ENCODE measurements at places on chromosomes 12 and 14.

- DNase-seq, result peak; percentile 79
Observed at GRCh38 chr14:69715725-69716477, 51.0 kb upstream of the SRSF5 start.

- DNase-seq, result no peak
Observed at GRCh38 chr14:102589761-102590290, 2.6 kb upstream of the RCOR1 start.

GRCh38 chr12:62581288-62582064, 114.8 kb downstream of the MON2 start:
- peak; percentile 84 for DNase-seq

- peak; percentile 78 for DNase-seq
Observed at GRCh38 chr14:100440207-100440631, 117.1 kb downstream of the SLC25A47 start.

DNA sequence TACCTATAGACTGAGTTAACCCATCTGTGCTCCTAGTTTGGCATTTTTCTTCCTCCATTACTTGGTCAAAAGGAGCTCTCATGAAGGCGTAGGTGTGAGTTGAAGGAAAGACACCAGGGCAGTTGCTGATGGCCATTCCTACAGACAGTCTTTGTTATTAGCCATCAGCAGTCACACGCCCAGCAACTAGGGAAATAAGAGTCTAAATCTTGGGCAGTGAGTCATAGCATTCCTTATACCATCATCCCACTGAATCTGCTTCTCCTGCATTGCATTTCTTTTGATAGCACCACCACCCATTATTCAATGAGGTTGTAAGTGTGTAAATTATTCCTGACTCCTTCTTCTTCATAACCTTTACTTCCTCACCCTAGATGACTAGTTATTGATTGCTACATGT, 150.9 kb upstream of the IGF1 start:
- peak; percentile 76 for DNase-seq

DNA sequence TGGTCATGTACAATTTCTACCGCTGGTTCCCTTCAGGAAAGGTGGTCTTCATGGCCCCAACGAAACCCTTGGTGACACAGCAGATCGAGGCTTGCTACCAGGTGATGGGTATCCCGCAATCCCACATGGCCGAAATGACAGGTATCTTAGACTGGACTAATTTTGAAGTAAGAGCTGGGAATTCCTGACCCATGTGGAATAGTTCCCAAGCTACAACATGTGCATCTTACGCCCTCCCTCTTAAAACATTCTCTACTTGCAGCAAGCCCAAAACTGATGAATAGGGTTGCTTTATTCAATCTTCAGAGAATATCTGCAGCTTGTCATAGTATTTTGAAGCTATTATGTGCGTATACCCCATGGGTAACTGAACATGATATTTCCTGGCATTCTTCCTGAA, 669 bp downstream of the FANCM start:
- DNase-seq, result peak; percentile 27

- no peak for DNase-seq
Observed at GRCh38 chr14:64736271-64737169, 32.3 kb downstream of the PLEKHG3 start.

- no peak for DNase-seq
Observed at GRCh38 chr12:22821985-22822384, 197.0 kb downstream of the ETNK1 start.

GRCh38 chr12:90250766-90251165, 542.1 kb upstream of the ATP2B1 start:
- no peak for DNase-seq

DNA sequence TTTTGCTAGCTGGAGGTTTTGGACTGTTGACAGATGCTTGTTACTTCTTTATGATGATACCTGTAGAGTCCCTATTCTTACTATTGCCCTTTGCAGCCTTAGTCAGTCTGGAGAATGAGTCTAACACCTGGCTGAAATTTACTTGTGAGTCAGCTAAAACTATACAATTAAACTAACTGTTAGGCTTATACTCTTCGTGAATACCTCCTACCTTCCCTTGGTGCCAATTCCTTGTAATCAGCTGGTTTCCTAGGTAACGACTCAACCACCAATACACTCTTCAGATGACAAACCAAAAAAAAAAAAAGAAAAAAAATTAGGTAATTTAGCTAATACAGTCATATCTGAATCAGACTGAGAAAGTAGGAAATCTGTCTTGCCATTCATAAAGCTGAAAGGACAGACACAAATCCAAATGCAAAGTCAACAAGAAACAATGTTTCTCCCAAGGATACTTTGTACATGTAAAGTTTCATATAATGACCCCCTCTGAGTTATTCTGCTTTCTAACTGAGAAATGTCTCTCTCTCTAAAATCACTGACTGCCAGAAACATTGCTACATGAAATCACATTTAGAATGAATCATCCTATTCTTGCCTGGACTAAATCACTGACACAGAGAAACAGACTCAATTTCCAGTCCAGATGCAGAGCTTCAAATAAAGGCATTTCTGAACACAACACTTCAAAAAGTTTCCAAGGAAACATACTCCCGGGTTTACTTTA, 56.5 kb upstream of the CDKL1 start:
- peak; percentile 83 for DNase-seq

DNA sequence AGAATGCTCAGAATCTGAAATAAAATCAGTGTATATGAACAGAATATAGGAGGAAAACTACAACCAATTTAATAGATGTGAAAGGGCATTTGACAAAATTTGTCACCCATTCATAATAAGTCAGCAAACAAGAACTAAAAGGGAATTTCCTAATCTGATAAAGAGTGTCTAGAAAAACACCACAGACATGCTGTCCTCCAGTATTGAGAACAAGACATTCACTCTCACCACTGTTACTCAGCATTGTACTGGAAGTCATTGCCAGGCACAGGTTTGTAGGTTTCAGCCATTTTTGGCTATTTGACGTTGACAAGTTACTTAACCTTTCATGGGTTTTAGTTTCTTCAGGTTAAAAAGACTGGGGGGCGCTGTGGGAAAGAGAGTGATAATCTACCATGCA, 13.2 kb downstream of the EIF2S1 start:
- no peak for DNase-seq

GRCh38 chr14:102830474-102831045, 53.3 kb downstream of the TRAF3 start:
- no peak for DNase-seq

GRCh38 chr12:104975587-104976343, 10.4 kb upstream of the NOPCHAP1 start:
- peak; percentile 65 for DNase-seq

DNA sequence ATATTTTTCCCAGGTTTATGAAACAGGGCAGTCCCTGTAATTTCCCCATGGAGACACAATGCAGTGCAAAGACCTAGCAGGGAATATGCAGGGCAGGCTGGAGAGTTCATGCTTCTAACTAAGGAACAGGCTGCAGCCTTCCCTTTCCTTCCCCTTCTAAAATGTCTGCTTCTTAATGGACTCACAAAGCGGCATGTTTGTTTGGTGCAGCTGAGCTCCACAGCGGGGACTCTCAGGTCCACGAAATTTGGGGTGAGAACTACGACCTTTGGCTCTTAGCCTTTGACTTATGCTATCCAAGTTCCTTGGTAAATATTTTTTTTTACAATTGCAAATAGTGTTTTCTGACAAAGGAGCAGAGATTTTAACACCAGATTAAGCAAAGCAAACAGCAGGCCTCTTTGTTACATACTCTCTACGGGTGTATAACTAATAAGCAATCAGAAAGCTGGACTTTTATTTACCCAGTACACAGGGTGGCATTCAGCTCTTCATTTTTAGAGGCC, 323.6 kb downstream of the ZFP36L1 start:
- DNase-seq, result no peak

GRCh38 chr14:79111987-79112501, 941.9 kb downstream of the NRXN3 start:
- DNase-seq, result no peak

DNA sequence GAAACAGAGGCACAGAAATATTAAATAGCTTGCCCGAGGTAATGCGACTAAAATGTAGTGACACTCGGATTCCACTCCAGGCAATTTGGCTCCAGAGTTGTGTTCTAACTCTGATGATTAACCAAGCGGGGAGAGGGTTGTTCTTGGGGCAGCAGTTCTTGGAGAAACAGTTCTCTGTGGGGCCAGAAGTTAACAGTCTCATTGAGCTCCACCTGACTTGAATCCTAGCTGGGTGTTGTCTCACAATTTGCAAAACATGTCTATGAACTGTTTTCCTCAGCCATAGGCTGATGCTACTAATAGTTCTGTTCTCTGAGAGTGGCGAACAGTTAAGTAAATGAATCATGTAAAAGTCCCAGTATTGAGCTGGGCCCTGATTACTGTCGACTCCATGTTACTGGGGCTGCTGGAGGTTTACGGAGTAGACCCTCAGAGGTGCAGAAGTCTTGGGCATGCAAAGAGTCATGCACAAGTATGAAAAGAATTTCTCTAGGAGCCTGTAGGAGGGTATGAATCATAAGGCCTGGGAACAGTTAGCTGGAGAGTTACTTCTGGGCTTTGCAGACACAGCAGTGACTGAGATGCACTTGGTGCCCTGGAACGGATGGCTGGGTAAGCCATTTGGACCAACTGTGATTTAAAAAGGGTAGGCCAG, 15.4 kb upstream of the NIN start:
- peak; percentile 79 for DNase-seq

GRCh38 chr12:25670076-25671055, 117.3 kb upstream of the LMNTD1 start:
- DNase-seq, result no peak

DNA sequence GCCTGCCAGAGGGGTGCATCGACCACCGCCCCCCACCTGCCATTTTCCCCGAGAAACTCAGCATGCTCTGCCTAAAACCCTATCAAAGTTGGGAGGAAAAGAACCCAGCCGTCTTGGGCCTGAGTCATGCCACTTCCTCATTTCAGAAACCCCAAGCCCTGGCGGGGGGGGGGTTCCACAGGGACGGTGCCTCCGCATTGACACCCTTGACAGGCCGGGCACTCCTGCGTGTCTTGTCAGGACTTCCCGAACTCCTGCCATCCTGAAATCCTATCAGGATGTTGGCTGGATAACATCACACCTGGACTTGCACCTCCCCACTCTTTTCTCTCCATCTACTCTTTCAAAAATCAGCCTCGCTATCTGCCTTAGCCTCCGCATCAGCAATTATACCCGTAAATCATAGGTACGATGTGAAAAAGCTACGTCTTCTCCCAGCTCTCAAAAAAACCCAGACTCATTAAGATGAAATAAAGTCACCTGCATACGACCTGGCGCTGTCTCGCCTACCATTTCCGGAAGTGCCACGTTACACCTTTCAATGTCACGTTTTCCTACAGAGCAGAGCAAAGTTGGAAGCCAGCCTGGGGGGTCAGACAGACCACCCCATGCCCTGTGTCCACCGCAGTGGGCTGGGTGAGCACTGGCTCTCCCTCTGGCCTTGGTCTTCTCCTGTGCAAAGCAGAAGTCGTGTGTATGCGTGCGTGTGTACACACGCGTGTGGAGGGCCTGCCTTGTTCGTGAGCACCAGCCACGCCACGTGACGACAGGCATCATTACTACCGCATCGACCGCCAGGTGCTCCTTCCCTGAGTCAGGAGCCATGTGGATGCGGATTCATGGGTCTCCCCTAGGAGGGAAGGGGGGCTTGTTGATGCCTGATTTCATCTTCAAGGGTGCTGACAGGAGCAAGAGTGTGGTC, 96.7 kb downstream of the RFLNA start:
- DNase-seq, result peak; percentile 67

- DNase-seq, result no peak
Observed at GRCh38 chr12:104602406-104602805, 145.7 kb downstream of the CHST11 start.

DNA sequence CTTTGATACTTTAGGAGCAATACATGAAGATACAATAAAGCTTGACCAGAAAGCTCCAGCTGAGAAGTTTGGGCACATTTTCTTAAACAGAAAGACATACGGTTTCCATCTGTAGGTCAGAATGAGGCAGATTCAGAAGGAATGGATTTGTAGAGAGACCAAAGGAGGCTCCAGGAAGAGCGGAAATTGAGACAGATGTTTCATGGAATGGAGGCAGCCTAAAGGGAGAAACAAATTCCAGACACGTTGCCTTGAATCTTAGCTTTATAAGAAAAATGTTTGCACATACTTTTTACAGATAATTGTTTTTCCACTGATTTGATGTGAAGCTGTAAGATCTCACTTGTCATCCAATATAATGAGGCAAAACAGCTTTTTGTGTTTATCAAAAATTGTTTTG, 24.8 kb downstream of the EPYC start:
- peak; percentile 75 for DNase-seq

- DNase-seq, result peak; percentile 91
Observed at GRCh38 chr12:131827961-131828534, at the start of gene MMP17. Gene MMP17, plus strand, starts transcription at chr12:131828393. Its CDS starts 102 bp downstream, at chr12:131828495.

DNA sequence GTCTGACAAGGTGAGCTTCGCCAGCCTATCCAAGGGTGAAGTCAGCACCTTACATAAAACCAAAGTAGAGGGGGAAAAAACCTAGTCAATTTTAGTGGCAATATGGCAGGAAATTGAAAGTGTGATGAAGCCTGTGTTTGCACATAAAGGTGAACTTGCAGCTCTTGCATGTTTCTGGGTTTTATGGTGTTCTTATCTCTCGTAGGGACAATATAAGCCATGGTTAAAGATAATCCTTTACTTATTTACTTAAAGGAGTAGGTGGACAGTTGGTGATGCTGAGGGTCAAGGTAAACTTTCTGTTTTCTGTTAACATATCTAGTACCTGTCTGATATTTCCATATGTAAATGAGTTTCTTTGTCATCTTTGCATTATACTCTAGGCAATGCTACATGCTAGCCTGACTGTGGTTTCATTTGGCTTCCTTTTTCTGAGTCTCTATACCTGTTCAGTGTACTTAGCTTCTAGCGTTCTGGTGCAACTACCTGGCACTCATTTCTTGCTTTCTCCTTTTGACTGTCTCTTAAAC, 32.8 kb downstream of the CCDC91 start:
- no peak for DNase-seq

DNA sequence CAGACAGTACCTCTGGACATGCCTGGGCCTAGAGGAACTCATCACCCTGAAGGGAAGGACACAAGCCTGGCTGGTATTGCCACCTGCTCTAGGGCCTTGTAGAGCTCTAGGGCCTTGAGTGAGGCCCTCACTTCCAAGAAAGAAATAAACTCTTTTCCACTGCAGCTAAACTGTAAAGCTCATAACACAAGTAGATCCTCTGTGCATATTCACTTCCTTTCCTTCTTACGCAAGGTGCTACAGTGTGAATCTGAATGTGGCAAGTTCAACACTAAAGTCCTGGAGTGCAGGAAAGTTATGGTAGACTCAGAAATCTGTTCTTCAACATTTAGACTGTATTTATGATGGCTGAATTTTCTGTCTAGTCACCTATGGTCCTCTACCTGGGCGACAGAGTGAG, 14.5 kb downstream of the RNASE3 start:
- DNase-seq, result no peak

All from adipocyte (in vitro differentiated cells).